Stimulated activated CD4-positive, alpha-beta T cell treated with anti-CD3 and anti-CD28 coated beads, Interleukin-1b, Interleukin-23, amount 100 ng/mL, for 4 hours (primary cell): ENCODE measurements at places on chromosomes 12 and 14.

- no peak for DNase-seq
Observed at GRCh38 chr14:92783813-92784431, 10.2 kb upstream of the GOLGA5 start.

GRCh38 chr14:76718306-76719040 is 42.8 kb upstream of the VASH1 start:
- DNase-seq, result no peak

GRCh38 chr14:89041257-89041582 is 216.8 kb downstream of the TTC8 start:
- DNase-seq, result no peak

GRCh38 chr12:124422142-124422569 is 127.3 kb downstream of the RFLNA start:
- no peak for DNase-seq

GRCh38 chr12:44317651-44318126 is 481.8 kb downstream of the TMEM117 start:
- no peak for DNase-seq

- DNase-seq, result no peak
Observed at GRCh38 chr14:72711936-72712335, 182.0 kb downstream of the DPF3 start.

GRCh38 chr12:55932551-55932910 is 1.6 kb downstream of the DGKA start:
- no peak for DNase-seq

GRCh38 chr12:56808954-56809353 is 45.8 kb downstream of the HSD17B6 start:
- DNase-seq, result no peak

DNA sequence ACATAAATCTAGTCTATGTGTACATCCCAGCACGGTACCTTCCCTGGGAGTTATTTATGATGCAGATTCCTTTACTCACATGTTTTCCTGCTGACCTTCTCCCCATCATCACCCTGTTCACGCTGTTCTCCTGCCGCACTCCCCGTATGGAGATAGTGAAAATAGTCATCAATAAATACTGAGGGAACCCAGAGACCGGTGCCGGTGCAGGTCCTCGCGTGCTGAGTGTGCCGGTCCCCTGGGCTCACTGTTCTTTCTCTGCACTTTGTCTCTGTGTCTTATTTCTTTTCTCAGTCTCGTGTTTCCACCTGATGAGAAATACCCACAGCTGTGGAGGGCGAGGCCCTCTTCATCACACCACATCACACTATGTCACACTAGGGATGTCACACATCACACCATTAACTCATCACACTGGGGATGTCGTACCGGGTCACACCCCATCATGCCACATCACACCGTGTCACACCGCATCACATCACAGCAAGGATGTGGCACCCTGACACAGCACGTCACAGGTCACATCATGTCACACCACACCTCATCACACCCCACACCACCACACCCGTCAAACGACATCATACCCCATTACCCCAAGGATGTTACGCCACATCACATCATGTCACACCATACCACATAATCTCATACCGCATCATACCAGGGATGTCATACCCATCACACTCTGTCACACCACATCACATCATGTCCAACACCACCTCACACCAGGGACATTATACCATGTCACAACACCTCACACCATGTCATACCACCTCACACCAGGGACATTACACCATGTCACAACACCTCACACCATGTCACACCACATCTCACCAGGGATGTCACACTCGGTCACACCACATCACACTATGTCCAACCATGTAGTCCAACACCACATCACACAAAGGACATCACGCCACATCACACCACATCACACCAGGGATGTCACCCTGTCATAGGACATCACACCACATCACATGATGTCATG is 207.0 kb downstream of the TMEM121 start:
- DNase-seq, result no peak

- no peak for DNase-seq
Observed at GRCh38 chr12:99810718-99811593, 163.4 kb downstream of the GARIN6 start.

DNA sequence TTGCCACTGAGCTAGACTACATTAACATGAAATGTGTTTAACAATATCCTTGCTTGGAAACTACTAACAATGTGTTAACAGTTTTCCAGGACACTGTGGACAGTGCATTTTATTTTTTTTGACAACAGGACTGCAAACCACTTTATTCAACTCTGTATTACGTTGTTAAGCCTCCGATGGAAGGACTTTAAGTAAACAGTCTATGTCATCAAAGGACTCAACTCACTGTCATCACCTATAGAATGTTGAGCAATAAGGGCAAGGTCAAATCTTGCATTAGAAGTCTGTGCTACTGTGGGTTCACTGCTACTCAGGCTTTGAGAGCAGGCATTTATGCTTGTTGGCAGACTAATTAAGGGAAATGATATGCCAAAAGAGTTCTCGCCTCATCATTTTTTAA is 483.7 kb downstream of the FLRT2 start:
- DNase-seq, result no peak

- no peak for DNase-seq
Observed at GRCh38 chr14:72568296-72568992, 325.5 kb downstream of the DPF3 start.

- no peak for DNase-seq
Observed at GRCh38 chr14:100775831-100776591, 49.3 kb downstream of the DLK1 start.

GRCh38 chr12:55737581-55738122 is 5.3 kb upstream of the GDF11 start:
- DNase-seq, result no peak

DNA sequence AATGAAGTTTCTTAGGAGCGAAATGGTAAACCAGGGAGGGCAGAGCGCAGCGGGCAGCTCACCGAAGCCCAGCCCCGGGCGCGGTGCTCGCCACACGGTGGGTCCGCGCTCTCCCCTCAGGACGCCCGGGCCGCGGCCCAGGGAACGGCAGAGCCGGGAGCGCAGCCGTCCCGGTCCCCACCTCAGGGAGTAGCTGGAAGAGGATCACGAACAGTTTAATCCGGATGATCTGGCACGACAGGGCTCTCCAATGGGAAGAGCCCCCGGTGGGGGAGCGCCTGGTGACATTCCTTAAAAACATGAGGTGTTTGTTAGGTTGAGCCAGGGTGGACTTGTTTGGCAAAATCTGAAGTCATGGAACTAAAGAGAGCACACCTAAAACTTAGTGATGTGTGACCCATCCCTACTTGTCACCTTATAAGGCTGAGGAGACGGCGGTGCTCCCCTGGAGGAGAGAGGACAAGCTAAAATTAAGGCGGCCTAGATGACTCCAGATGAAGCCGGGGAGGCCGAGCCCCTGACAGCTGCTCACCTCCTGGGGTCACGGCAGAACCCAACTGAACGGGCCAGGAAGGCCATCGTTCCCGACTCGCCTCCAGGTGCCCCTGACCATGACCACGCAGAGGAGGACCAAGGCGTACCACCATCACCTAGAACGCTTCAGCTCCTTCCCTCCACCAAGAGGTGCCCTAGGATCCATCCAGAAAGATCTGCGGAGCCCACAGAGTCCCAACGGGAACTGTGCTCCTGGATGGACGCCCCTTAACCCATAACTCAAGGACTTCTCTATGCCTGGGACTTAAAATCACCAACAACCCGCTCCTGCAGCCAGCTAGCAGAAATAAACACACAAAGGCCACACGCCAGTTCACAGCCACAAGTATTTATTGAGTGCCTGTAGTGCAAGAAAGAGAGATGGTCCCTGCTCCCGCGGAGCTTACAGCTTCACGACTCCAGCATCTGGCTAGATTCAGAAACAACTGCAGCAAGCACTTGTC is 866 bp upstream of the PITPNM2 start:
- DNase-seq, result no peak

- no peak for DNase-seq
Observed at GRCh38 chr14:93029417-93029816, 86.3 kb downstream of the ITPK1 start.

- no peak for DNase-seq
Observed at GRCh38 chr12:67539946-67540345, 108.6 kb upstream of the DYRK2 start.

DNA sequence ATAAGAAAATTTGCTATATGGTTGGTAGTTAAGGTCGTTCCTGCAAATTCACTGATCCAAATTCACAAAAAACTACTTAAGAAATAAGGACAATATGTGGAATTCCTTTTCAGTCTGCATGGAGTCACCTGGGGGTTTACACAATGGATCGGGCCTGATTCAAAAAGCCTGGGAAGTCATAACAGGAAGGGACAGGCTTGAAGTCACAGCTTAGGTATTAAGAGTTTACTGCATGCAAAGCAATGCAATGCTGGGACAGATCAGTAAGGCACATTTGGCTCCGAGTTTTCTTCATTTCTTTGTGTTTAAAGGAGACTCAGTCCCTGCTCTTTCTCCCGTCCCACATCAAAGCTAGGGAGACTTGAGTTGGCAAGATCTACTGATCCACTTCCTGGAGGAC is 153.3 kb downstream of the NTF3 start:
- no peak for DNase-seq

- no peak for DNase-seq
Observed at GRCh38 chr12:2129076-2129475, 76.3 kb downstream of the CACNA1C start.

GRCh38 chr12:32043928-32044549 is 62.6 kb upstream of the BICD1 start:
- DNase-seq, result no peak

GRCh38 chr12:123659996-123660727 is 10.8 kb upstream of the TCTN2 start:
- DNase-seq, result no peak

GRCh38 chr14:26255213-26255612 is 342.6 kb downstream of the NOVA1 start:
- DNase-seq, result no peak

DNA sequence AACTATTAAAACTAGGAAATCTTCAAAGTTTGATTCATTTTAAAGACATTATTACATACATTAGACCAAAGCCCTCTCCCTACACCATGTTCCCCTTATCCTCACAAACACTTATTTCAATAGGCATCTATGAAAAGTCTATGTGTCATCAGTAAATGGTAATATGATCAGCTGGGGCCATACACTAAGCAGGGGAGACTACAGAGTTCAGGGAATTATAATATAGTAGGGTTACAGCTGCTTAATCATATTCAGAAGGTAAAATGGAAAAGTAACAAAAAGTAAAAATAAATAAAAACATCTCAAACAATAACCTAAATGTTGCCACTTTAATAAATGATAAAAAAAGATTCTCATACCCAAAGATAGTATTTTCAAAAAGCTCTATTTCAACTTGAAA is 29.1 kb downstream of the PAWR start:
- no peak for DNase-seq

GRCh38 chr14:92646952-92647796 is 101.3 kb downstream of the LGMN start:
- DNase-seq, result no peak

DNA sequence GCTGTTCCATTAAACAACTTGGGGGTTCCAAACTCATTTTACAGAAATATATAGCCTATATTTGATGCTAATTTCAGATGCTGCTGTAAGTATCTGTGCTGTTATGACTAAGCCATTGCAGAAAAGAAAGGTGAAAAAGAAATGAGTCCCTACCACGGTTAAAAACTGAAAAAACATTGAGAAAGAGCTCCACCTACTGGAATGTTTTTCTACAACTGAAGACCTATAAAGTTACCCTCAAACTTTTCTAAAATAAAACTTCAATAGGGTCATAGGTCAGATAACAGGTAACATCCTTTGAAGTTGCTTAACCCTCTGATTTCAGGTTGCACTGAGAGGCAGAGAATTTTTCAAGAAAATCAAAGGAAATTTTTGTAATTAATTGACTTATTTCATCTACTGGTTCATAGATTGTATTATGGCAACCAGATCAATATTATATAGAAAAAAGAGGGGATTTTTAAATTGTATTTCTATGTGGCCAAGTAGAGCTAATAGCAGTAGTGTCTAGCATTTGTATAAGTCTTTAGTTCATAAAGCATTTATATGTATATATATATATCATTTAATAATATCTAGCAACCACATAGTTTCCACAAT is 279.9 kb downstream of the RPS29 start:
- no peak for DNase-seq

DNA sequence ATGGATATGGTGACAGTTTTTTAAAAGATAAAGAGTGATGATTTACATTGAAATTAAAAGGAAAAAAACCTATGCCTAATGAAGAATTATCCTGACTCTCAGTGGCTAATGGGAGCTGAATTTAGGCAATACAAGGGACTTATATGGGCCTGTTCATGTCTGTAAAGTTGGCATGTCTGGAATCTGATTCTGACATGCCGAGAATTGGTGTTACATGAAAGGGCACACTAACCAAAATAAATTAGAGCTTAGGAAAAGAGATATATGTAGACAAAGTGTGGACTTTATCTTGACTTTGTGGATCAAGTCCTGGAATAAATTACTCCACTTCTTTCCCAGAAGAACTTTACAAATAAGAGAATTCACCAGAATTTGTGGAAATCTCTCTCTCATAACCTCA is 1.1 kb downstream of the TDG start:
- DNase-seq, result no peak

- DNase-seq, result no peak
Observed at GRCh38 chr12:68326716-68327115, 5.4 kb downstream of the MDM1 start.

GRCh38 chr12:123388951-123389559 is 5.1 kb downstream of the KMT5A start:
- DNase-seq, result peak; percentile 18

- DNase-seq, result no peak
Observed at GRCh38 chr12:114779186-114779585, 95.2 kb upstream of the TBX3 start.

DNA sequence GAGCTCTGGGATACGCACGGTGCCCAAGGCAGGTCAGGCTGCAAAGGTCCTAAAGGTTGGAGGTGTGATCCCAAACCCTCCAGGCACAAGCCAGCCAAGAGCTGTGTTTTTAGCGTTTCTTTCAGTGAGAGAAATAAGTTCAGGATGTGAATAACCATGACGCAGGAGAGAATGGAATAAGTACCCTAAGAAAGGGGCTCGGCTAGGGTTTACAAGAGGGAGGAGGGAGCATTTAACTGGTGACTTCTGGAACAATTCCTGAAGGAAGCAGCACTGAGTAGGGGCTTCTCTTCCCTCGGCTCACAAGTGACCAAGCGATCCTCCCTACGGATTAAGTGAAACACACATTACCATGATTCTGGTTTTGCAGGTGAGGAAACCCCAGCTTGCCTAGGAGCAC is 29.4 kb downstream of the SSH1 start:
- no peak for DNase-seq

GRCh38 chr12:117058442-117059072 is 40.7 kb downstream of the TESC start:
- no peak for DNase-seq

DNA sequence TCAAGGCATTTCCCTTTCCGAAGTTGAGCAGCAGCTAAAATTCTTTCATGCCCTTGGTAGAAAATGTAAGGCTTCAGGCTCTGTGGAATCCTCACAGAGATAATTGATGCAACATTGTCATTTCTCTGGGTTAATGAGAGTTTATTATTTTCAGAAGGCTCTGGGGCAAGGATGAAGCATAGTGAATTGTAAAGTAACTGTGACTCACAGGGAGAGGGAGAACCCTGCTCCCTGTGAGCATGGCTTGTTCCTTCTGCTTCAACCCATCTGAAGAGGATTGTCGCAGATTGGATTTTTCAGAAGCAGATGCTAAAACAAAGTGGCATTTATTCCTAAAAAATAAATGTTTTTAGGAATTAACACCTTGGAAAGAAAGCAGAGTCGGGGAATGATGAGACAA is 41.2 kb downstream of the APOBEC1 start:
- DNase-seq, result no peak
